ENCODE measurements at places on chromosomes 4 and X.

- DNase-seq, result no peak
Observed at GRCh38 chr4:6826781-6827508, 44.4 kb downstream of the KIAA0232 start.

DNA sequence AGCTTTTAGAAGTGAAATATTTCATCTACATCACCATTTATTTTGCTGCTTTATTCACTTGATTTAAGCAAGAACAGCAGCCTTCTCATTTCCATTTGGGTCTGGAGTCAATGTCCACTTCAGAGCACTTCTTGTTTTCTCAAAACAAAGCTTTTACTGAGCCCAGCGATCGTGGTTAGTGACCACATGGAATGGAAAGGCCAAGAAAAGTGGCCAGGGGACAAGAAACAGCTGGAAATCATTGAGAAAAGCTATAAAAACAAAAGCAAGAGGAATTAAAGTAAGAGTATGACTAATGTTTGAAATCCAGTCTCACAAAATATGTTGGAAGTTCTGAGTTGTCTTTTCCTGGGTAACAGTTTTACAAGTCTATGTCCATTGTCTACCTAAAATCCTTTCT lies 328.4 kb upstream of the INTU start:
- no peak for DNase-seq

GRCh38 chr4:188396037-188396436 lies 256.8 kb downstream of the TRIML1 start:
- no peak for DNase-seq

- no peak for DNase-seq
Observed at GRCh38 chrX:7261672-7262332, 113.8 kb upstream of the PUDP start.

- DNase-seq, result no peak
Observed at GRCh38 chr4:183402771-183403170, 41.7 kb upstream of the CDKN2AIP start.

GRCh38 chrX:119692191-119693039 lies 553 bp downstream of the SEPTIN6 start:
- DNase-seq, result no peak

DNA sequence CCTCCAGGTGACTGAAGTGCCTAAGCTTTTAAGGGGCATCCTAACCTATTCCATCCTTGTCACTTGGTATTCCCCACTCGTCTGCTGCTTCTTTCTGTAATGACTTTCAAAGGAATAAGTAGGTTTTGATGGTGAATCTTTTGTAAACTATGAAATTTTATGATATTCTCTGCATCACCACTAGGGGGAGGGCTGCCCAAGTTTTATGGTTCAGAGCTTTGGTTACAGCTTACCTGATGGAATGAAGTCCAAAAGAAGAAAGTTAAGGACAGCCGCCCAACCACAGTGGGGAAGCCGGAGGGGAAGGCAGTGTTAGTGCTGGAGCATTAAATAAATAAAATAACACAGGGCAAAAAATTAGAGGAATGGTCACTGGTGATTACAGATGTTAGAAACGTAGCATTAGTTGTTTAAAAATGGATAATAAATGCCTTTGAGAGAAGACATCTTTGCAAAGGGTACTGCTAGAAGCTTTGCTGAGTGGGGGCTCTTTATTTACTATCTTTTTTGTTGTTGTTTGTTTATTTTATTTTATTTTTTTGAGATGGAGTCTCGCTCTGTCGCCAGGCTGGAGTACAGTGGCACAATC lies 204.9 kb downstream of the GBA3 start:
- DNase-seq, result peak; percentile 18

GRCh38 chr4:153083447-153083947 lies 120.7 kb upstream of the TRIM2 start:
- peak; percentile 42 for DNase-seq
